ENCODE measurements at places on chromosomes 1 and 21. TPM values are rescaled to one million over a fixed set of nuclear protein-coding genes. Genes with fewer than 3 reads are reported as not detected.

Gene WDR64
- total RNA-seq: not detected

Gene LCE2A
- total RNA-seq: not detected

Gene PKP1
- not detected for total RNA-seq

DNA sequence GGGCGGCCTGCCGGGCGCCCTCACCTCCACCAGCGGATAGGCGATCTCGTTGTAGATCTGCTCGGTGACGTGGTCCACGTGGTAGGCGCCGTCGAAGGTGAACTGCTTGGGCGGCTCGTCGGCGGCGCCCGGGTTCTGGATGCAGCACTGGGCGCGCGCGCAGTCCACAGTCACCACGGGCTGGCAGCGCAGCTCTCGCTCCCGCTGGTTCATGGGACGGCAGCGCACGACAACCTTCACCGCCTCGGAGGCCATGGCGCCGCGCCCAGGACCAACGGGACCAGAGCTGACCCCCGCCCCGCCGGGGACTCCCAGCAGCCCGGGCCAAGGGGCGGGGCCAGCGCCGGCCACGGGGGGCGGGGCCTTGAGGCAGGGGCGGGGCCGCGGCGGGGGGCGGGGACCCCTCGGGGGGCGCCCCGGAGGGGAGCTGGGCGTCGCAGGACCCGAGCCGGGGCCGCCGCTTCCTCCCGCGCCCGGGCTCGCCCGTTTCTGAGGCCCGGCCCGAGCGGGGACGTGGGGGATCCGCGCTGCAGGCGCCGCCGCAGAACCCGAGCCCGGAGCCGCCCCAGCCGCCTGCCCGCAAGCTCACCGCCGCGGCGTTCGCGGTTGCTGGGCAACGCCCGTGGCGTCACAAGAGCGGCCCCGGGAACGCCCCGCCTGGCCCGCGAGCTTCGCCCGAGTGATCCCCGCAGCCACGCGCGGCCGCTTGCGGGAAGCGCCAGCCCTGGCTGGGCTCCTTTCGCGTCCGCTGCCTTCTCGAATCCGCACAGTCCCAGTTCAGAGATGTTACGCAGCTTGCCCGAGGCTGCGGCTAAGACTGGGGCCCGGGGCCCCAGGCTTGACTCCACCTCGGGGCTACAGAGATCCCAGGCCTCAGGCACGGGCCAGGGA lies at the start of gene KIF17:
Gene KIF17, minus strand, starts transcription at position 556 of the 891 bp plus-strand sequence. Its CDS starts 301 bp downstream, at position 255.
- peak; percentile 95 for DNase-seq

GRCh38 chr1:52692697-52693096 lies 5.5 kb downstream of the COA7 start:
- DNase-seq: no peak

DNA sequence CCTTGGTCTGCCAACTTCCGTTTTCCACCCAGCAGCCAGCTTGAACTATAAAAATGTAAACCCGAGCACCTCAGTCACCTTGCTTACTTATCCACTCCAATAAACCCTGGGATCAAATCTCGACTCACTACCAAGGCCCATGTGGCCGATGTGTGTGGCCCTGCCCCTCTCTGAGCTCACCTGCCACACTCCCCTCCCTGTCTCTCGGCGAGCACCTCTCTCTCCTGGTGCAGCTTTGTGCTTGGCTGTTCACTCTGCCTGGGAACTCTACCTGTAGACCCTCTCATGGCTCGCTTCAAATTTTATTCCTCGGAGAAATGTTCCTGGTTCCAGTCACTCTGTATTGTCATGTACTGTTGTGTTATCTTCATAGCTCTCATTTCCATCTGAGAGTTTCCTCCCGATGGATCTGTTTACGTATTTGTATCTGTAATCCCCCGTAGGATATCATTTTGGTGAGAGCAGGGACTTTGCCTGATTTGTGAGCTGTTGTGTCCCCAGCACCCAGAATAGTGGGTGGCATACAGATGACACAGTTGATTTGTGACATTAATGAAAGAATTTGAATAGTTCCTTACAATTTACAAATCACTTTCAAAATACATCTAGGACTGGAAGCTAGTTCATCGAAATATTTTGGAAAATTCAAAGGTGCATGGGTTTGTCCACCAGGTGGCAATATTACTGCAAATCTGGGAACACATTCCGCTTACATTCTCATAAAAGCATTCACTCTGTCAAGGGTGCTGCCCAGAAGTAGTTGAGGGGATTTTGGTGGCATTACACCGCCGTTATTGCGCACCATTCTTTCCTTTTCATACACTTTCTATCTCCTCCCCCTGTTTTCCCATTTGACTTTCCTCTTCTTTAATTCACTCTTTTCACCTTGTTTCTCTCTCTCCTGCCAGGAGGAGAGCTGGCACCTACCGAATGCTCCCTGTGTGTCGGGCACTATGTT lies 95.3 kb downstream of the ABCA4 start:
- peak; percentile 48 for DNase-seq

DNA sequence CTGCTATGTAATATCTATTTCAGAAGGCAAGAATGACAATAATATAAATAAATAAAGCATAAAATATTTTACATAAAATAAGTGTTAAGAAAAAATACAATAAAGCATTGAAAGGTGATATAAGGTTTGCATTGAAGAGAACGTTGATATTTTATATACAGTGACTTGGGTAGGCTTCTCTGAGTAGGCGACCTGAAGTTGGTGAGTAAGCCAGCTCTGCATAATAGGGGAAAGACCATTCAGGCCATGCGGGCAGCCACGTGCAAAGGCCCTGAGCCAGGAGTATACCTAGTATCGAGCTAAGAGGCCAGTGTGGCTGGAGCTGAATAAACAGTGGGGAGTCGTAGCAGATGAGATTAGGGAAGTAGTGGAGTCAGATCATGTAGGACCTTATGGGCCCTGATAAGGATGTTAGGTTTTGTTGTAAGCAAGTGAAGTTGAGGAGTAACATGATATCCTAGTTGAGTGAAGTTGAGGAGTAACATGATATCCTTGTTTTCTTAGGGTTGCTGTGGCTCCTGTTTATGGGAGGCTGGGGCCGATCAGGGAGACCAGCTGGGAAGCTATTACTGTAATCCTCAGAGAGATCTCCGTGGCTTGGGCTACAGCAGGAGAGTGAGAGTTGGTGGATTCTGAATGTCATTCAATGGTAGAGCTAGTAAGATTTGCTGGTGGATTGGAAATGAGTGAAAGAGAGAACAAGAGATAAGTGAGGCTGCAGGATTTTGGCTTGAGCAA lies 22.0 kb downstream of the KCNK1 start:
- peak; percentile 93 for DNase-seq

- no peak for DNase-seq
These were observed 3.9 kb downstream of the EXTL1 start for GRCh38 chr1:26025517-26025916.

DNA sequence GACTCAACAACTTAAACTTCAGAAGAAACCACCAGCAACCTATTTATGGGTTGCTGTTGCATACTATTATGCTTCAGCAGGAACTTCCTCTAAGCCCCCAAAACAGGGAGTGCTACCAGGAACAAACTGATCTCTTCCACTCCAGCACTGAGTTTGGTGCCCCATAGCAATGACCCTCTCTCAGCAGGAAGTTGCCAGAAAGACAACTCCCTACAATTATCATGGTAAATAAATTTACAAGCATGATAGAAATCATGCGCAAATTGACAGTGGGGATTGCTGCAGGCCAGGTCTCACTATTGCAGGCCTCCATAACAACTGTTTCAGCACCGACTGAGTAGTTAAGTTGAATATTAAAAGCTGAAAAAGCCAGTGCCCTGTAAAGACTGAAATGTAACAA lies 180.6 kb downstream of the PLA2G4A start:
- DNase-seq: no peak

GRCh38 chr1:29845910-29846309 lies 609.6 kb downstream of the PTPRU start:
- no peak for DNase-seq
